ENCODE measurements at places on chromosomes 1 and 21. TPM values are rescaled to one million over a fixed set of nuclear protein-coding genes. Genes with fewer than 3 reads are reported as not detected.

DNA sequence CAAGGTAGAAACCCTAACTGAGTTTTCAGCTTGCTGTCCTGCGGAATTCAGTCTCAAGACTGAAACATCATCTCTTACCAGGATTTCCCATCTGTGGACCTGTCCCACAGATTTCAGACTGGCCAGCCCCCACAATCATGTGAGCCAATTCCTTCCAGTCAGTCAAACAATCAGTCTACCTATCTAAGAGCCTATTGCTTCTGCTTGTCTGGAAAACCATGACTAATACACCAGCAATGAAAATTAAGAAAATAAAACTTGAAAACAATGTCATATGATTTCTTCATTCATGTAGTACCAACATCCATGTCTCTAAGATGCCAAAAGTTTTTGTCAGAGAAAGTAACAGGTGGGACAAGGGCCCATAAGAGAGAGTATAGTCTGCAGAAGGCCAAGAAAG, 57.6 kb upstream of the CRB1 start:
- DNase-seq = no peak

- no peak for DNase-seq
These were observed 14.2 kb upstream of the GNG12 start for GRCh38 chr1:67847466-67847865.

FBXO2 gene
- total RNA-seq = 17.6 TPM

SUSD4 gene
- total RNA-seq = 80.5 TPM

KCNJ9 gene
- total RNA-seq = not detected

Data from ovary (tissue), 10 donors.